ENCODE measurements at places on chromosomes 12 and 14.
A peak's percentile ranks its signal among the peaks of the same experiment; 100 is the strongest.

- DNase-seq = peak; percentile 9
Measured at GRCh38 chr12:57983146-57983857, 41.9 kb downstream of the ATP23 start.

- no peak for DNase-seq
Measured at GRCh38 chr12:69679119-69679518, 20.0 kb downstream of the BEST3 start.

- DNase-seq = no peak
Measured at GRCh38 chr12:29428633-29429032, 47.7 kb upstream of the ERGIC2 start.

- DNase-seq = no peak
Measured at GRCh38 chr12:88398031-88398430, 182.2 kb downstream of the KITLG start.

Data from anterior cingulate cortex (tissue), 58 donors.